ENCODE measurements at places on chromosomes 7 and 10.

GRCh38 chr10:55892276-55892675 lies 468.8 kb downstream of the ZWINT start:
- DNase-seq: no peak

GRCh38 chr10:12628153-12628552 lies 278.8 kb downstream of the CAMK1D start:
- DNase-seq: no peak

GRCh38 chr10:54091237-54091636 lies 709.8 kb downstream of the PCDH15 start:
- DNase-seq: no peak

- DNase-seq: no peak
These were observed 9.4 kb upstream of the CYCS start for GRCh38 chr7:25134358-25135010.

GRCh38 chr10:16644146-16644545 lies 122.5 kb upstream of the C1QL3 start:
- no peak for DNase-seq

DNA sequence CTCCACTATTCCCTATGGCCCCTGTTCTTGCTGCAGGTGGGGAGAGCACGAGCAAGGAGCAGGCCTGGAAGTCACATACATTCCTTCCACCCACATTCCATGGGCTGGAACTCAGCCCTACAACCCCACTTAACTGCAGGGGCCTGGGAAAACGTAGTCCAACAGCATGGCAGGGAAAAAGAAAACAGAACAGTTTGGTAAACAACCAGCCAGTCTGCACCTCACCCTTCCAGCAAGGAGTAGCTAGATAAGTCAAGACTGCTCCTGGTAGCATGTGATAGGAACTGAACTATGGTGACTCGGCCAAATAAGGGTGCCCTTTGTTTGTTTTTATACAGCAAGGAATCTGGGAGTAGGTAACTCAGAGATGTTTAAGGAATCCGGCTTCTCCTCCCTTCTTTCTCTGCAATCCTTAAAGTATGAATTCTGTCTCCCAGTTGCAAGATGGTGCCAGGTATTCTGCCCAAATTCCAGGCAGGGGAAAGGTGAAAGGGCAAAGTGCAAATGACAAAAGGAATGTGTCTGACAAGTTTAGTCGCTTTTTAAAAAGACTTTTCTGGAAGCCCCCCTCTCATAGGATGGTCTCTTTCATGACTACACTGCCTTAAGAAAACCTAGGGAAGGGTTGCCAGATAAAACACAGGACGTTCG lies 311.7 kb upstream of the NEBL start:
- DNase-seq: no peak

DNA sequence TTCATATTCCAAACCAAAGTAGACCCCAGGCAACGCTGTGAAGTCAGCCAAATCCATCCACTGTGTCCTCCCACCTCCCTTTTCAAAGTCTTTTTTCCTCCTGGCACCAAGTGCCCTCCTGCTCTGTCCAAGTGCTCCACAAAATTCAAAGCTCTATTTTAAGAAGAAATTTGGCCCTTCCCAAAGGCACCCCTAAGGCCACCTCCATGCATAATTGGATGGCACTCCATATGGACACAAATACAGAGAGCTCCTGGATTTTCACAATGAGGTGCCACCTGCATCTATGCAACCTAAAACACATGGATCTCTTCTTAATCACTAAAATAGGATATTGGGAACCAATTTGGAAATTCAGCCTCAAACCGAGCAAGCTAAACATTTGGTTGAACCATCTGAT lies 121.6 kb downstream of the RELN start:
- DNase-seq: no peak

DNA sequence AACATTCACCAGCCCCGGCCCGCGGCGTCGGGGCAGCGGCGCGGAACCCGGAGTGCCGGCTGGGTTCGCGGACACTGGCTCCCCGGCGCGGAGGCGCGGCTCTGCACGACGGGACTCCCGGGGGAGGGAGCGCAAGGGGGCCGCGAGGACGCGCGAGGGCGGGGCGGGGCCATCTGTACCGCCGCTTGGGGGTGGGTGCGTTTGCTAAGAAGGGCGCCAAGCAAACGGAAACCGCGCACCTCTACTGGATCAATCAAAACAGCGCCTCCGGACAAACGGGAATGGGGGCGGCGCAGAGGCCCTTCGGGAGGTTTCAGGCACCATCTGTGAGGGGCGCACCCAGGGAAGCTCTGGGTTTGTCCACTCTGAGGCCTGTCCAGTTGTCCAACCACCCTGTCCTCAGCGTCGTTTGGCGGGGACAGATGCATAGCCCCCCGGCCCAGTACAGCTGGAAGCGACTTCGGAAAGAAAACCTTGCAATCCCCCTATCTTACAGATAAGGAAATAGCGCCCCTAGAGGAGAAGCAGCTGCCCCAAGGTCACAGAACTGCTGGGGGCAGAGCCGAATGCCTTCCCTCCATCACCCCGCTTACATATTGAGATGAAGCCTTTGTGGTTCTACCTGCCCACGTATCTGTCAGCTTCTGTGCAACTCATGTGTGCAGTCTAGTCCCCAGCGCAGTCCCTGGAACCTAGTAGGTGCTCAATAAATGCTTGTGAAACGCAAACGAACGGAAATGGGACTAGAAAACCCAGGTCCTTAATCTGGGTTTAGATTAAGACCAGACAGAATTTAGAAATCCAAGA lies 10.7 kb upstream of the SLIT1 start:
- DNase-seq: peak; percentile 23

DNA sequence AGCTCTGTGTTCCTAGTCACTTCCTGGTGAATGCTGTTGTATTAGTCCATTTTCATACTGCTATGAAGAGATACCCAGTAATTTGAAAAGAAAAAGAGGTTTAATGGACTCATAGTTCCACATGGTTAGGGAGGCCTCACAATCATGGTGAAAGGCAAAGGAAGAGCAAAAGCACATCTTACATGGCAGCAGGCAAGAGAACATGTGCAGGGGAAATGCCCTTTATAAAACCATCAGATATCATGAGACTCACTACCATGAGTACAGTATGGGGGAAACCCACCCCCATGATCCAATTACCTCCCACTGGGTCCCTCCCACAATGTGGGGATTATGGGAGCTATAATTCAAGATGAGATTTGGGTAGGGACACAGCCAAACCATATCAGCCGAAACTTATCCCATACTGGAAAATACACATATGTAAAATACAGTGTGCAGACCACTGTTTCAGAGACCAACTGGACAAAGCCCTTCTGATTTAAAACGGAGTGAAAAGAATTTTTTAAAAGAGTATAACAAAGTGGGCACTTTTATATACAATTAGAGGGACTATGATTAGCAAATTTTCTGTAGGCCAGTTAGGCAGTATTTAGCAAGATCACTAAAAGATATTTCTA lies 8.0 kb downstream of the CYREN start:
- no peak for DNase-seq

GRCh38 chr7:109029866-109030265 lies 460.2 kb downstream of the DNAJB9 start:
- DNase-seq: no peak

DNA sequence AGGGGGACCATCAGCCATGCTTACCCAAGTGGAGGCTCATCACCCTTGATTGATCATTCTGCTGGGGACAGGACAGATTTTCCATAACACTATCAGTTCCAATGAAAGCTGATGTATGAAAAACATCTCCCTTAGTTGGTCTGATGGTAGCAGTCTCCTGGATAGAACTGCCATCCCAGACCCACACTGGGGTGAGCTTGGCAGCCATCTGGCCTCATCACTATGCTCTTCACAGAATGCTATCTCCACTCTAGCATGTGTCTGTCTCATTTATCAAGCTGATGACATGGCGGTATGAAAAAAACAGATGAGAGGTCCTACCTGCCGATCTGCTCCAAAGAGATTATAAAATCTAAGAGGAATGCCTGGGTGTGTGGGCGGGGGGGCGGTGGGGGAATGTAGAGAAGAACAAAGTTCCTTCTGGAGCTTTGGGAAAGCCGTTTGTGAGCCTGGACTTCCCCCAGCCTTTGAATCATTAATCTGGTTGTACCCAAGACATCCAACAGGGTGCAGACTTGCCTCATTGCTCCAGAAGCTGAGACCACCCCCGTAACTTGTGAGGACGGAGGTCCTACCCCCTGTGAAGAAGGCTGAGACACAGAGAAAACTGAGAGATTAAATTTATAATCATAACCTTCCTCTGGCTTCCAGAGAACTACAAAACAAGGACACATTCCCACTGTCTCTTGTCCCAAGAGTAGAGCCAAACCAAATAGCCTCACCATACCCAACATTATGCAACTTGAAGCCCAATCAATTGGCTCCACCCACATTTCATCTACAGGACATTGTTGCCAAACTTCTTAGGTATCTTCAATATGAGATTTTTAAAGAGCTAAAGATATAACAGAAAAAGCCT lies 340.8 kb downstream of the KCNMA1 start:
- DNase-seq: no peak

GRCh38 chr7:125567686-125568085 lies 638.1 kb upstream of the POT1 start:
- no peak for DNase-seq

DNA sequence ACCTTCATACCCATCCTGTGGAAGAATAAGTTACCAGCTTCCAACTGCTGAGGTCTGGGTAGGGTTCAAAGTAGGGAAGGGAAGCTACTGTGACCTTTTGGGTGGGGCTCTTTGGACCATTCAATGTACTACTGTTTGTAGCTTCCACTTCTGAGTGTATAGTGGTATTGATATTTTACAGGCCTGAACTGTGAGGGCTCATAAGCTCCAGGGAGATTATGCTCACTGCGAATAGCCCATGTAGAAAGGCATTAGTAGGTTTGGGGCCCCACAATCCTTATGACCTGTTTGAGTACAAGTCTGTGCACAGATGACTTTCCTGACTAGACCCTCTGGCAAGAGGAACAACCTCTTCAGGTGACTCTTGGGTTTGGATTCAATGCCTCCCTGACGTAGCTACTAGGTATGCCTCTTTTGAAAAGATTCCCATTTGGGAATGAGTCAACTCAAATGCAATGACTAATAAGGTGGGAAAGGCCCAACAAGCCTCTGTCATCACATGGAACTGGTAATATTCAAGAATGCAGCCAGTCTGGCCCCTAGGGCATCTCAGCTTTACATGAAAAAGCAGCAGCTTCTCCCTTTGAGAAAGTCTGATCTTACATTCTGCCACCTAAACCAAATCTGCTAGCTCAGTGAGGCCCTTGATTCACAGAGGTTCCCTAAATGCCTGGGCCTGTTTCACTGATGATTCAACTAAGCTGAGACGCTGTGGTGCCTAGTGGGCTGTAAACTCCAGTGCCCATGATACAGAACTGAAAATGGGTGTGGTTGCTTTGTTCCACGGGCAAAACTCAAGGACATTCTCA lies 79.8 kb downstream of the ABI1 start:
- DNase-seq: no peak

DNA sequence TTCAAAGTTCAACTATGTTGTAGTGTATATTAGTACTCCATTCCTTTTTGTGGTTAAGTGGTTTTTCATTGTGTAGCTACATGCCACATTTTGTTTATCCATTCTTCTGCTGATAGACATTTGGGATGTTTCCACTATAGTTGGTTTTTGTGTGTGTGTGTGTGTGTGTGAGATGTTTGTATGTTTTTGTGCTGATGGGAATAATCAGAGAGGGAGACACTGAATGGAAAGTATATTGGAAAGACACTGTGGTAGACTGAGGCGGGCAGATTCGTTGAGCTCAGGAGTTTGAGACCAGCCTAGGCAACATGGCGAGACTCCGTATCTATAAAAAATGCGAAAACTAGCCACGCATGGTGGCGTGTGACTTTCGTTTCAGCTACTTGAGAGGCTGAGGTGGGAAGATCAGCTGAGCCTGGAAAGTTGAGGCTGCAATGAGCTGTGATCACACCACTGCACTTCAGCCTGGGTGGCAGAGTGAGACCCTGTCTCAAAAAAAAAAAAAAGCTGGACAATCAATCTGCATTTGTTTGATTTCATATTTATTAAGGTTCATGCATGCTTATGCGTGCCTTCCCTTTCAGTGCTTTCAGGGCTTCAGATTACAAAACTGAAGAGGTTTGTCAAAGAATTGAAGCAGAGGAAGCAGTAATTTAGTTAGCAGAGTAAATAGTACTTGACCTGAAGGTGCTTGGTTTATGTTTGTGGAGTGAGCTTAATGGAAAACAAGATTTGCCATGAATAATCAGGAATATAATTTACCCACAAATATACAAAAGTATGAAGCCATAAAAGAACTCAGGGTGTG lies 14.7 kb downstream of the SEC24C start:
- no peak for DNase-seq

- no peak for DNase-seq
These were observed 70.5 kb downstream of the SHH start for GRCh38 chr7:155741805-155742204.

- no peak for DNase-seq
These were observed 45.2 kb upstream of the LYZL2 start for GRCh38 chr10:30674796-30675195.

GRCh38 chr7:155871211-155871610 lies 58.9 kb upstream of the SHH start:
- DNase-seq: no peak

DNA sequence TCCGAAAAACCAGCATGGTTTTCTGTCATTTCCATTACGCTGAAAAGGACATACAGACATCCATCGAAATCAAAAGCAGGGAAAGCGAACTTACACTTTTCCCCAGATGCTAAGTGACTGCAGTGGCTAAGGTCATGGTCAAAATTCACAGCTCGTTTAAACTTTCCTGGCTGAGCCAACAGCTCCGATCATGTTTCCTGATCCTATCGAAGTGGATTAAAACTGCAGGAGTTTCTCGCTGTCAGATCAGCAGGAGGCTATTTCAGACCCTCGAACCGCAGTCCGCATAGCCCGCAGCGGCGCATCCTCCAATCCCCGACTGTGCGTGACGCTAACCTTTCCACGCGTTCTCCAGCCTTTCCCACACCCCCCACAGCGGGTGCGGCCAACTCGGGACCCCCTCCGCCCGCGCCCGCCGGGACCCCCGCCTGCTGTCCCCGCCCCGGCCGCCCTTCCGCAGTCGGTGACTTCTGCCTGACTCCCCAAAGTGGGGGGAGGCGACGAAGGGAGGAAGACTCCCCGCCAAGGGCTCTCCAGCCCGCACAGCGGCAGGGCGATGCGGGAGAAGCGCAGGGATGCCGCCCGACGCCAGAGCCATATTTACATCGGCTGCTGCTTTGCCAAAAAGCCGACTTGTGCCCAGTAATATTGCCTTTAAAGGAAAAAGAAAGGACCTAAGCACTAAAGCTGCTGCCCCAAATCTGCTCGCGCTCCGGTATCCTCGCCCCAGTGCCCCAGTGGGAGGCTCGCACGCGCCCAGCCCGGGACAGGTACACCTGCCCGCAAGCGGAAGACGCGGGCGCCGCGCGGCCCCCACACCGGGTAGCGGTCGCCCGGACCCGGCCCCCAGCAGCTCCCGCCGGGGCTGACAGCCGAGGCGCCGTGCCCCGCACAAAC lies 1.2 kb downstream of the PIP4K2A start:
- no peak for DNase-seq

- no peak for DNase-seq
These were observed 68.3 kb downstream of the CREM start for GRCh38 chr10:35194906-35195305.

Measured in activated naive CD8-positive, alpha-beta T cell treated with anti-CD3 and anti-CD28 coated beads, Interleukin-2, amount 50 U/mL, for 16 hours (primary cell).